ENCODE measurements at places on chromosomes 4 and X.

DNA sequence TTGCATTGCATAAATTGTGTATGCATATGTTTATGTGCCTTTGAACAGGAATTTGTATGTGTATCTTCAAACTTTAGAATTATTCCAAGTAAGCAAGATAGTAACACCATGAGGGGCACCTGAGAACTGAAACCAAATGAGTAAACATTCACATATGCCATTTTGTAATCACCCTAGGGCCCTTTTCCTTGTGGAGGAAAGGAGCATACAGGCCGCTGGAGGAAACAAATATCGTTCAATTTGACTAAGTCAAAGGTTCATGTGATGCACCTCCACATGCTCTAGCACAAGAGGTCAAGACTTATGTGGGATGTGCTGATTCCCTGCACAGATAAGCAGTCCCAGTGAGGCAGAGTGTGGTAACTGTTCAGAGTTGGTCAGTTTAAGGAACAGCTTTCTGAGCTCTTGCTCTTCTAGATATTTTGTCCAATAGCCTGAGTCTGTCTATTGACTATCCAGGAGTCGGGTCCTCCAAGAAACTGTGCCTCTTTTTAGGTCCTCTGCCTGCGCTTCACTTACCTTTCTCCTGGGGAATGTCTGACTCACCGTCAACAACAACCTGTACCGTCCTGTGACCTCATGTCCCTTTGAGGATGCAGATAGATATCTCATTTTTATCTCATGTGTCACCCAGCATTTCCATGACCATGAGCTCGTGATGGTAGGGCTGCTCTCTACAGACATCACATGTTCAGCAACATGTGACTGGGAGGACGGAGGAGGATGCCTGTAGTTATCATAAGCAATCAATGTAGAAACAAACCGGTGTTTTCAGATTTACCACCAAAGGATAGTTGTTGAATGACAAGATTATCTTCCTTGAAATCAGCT is 196.9 kb downstream of the NWD2 start:
- DNase-seq: no peak

GRCh38 chr4:84968925-84969324 is 2.4 kb upstream of the WDFY3 start:
- DNase-seq: no peak

DNA sequence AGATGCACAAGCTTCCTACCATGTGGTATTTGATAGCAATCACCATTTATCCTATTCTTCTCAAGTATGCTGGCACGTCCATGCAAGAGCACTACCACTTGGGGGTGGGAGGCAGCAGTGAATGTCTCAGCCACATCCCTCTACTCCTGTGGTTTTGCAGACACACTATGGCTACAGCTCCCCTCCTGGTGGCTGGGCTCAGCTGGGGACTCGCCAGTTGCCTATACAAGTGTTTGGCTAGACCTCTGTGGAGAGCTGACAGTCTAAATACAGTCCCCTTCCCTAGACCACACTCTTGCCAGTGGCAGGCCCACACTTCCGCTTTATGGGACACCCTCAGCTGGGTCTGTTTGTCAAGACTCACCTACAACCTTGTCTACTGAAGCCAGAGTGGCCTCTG is 53.2 kb downstream of the ADGRA3 start:
- no peak for DNase-seq

DNA sequence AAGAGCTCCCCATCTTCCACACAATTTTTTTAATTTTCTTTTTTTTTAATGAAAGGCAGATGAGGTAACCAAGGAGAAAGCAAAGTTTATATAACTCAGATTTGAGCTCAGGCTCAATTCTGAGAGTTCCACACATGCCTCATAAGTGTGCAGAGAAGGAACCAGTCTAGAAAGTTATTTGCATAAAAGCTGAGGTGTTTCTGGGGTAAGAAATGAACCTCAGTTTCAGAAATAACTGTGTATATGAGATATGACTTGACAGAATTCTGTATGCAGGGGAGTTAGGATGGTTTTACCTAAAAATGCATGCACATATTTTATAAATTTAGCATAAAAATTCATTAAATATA is 51.3 kb downstream of the DTHD1 start:
- DNase-seq: no peak

- DNase-seq: no peak
Measured at GRCh38 chr4:94976371-94977011, 218.7 kb downstream of the BMPR1B start.

- no peak for DNase-seq
Measured at GRCh38 chr4:75321484-75321883, 192.7 kb downstream of the RCHY1 start.

DNA sequence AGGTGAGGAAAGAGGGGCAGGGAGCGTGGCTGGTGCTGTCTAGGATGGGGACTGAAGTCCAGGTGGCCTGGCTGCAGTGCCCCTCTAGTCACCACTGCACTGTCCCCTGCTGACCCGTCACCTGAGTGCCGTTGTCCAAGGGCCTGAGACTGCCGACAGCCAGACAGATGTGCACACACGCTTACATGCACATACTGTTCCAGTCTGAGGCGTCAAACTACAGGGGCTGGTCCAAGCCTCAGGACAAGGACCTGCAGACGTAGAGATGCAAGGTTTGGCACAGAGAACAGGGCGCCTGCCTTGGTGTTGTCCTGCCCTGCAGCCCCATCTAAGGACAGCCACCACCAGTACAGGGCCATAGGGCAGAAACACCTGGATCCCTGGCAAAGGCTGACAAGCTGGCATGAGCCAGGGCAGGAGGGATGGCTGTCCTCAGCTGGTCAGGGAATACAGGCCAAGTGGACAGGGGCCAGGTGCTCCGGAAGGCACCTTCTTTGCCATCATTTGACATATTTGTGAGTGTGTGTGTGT is 1.7 kb downstream of the SLC2A9 start:
- DNase-seq: no peak

GRCh38 chr4:76628251-76628650 is 193.2 kb downstream of the SHROOM3 start:
- DNase-seq: no peak

DNA sequence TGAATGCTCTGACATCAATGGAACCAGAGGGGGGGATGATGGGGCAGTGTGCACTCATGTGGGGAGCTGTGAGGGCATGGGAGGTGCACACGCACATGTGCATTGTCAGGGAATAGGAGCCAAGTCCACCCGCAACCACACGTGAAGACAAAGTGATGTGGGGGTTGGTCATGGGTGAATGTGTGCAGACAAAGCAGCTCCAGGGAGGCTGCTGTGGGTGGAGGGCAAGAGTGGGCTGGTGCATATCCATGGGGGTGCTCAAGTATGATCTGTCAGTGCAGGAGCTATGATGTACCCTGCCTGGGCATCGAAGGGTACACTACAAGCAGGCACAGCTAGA is 301.9 kb downstream of the TEX13C start:
- no peak for DNase-seq

DNA sequence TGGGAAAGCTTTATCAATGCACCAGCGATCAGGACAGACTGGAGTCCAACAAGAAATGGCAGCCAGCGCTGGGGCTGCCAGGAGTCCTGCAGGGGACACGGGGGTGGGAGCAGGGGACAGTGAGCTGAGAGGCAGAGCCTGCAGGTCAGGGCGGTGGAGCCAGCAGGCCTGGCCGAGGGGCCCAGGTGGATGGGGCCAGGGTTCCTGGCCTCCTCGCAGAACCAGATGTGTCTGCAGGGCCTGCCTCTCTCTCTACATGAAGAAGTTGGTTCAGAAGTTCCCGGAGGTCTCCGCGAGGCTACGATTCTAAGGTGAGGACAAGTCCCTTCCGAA is 63.6 kb downstream of the CPZ start:
- no peak for DNase-seq

DNA sequence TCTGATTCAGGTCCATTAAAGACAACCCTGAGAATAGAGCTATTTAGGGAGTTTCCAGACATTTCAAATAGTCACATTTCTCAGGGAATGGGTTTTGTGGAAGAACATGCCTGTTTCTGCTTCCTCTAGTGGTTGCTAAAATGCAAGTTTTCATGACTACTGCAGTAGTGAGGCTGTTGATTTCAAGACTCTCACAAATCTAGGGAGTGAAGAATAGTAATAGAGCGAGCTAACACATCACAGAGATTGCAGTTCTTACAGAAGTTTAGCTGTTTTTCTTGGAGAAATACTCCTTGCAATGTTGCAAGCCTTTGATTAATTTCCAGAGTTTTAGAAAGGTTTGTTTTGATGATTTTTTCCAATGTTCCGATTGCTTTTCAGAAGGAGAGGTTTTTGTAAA is 610.2 kb upstream of the HTR2C start:
- no peak for DNase-seq

DNA sequence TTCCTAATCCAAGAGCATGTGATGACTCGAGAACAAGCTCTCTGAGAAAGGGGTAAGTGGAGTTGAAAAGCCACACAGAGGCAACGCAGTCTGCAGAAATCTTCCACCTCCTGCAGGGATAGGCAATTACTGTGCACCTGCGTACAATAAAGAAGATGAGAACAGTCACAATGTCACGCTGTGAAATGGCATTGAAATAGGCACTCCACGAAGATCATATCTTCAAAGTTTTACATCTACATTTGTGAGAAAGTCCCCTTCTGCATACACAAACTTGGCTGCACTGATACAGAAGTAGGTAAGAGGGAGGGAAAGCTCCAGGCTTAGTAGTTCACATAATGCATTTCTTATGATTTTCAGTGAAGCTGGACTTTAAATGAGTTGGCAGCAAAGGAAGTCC is 27.1 kb downstream of the DDX60L start:
- no peak for DNase-seq

GRCh38 chrX:1545776-1546408 is 8.9 kb upstream of the P2RY8 start:
- no peak for DNase-seq

DNA sequence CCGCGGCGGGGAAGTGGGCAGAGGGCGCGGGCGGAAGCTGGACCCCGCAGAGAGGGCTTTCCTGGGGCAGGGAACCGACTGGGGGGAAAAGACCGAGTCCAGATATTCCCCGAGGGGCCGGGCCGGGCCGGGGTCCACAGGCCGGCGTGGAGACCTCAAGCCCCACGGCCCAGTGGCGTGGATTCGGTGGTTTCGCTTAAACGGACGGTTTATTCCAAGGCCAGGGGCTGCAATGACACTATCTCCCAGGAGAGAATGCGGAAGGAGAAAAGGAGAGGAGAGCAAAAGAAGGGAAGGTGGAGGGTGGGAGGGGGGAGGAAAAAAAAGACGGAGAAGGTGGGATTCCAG is 10.8 kb downstream of the ARX start:
- DNase-seq: no peak

GRCh38 chr4:80471756-80472155 is 136.2 kb downstream of the CFAP299 start:
- DNase-seq: no peak

DNA sequence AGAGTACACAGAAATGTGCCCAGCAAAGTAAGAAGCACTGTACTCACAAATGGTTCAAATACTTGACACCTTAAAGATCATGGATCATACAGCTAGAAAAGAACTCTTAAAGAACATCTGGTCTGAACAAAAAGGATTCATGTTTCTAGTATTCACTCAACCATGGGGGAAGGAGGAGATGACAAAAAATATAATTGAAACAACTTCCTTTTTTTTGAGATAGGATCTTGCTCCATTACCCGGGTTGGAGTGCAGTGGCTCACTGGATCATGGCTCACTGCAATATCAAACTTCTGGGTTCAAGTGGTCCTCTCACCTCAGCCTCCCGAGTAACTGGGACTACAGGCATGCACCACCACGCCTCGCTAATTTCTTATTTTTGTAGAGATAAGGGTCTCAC is 6.0 kb downstream of the DHX15 start:
- DNase-seq: no peak

- DNase-seq: no peak
Measured at GRCh38 chr4:53361451-53361850, 4.4 kb downstream of the SCFD2 start.

DNA sequence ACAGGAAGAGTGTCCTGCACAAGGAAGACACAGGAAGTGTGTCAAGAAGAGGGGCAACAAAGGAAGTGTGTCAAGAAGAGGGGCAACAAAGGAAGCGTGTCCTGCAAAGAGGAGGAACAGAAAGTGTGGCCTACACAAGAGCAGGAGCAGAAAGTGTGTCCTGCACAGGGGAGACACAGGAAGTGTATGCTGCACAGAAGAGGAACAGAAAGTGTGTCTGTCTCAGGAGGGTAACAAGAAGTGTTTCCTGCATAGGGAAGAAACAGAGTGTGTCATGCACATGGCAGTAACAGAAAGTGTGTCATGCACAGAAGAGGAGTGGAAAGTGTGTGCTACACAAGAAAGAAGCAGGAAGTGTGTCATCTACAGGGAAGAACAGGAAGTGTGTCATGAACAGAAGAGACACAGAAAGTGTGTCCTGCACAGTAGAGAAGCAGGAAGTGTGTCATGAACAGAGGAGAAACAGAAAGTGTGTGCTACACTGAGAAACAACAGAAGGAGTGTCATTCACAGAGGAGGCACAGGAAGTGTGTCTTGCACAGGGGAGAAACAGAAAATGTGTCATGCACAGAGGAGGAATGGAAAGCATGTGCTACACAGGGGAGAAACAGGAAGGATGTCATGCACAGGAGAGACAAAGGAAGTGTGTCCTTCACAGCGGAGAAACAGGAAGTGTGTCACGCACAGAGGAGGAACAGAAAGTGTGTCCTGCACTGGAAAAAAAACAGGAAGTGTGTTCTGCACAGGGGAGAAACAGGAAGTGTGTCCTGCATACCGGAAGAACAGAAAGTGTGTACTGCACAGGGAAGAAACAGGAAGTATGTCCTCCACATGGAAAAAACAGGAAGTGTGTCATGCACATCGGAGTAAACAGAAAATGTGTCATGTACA is 526.4 kb upstream of the PRKX start:
- DNase-seq: no peak

DNA sequence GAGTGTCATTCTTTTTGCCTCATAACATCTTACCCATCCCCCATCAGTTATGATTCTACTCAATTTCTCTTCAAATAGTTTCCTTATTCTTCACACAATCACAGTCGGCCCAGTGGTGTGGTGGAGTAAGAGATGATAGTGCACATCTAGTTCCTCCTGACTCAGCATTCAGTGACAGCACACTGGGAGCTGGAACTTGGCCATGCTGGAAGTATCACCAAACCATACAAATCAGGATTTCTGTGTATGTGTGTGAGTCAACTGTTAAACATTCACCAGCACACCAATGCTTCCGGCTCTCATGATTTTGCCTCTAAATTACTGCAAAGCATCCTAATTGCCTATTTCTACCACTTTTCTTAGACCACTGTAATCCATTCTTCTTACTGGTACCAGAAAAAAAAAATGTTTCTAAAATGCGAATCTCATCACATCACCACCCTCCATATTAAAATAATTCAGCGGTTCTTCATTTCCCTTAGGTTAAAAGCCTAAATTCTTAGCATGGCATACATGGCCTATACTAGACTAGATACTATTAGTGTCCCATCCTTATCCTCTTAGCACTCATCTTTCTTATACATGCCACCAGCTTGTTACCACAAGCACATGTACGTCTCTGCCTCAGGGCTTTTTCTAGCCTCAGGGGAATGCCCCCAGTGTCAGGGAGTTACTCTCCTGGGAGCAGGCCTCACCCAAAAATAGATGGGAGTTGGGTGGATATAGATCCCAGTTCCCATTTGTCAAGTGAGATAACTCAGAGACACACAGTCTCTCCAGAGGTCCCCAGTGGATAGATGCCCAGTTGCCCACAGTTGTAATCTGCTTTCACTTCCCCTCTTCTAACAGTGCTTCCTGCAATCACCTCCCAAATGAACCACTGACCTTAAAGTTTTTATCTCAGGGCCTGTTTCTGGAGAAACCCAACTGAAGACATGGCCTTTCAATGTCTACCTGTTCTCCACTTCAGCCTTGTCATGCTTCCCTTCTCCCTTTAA is 49.2 kb upstream of the DDX53 start:
- no peak for DNase-seq
